ENCODE measurements at places on chromosomes 16 and 17.
A peak's percentile ranks its signal among the peaks of the same experiment; 100 is the strongest.

GRCh38 chr17:7323731-7324437 lies 5.3 kb downstream of the NEURL4 start:
- peak; percentile 44 for DNase-seq

GRCh38 chr16:17831330-17831729 lies 360.6 kb upstream of the XYLT1 start:
- DNase-seq = no peak

- DNase-seq = no peak
These were observed 3.1 kb upstream of the PERCC1 start for GRCh38 chr16:1427473-1428461.

DNA sequence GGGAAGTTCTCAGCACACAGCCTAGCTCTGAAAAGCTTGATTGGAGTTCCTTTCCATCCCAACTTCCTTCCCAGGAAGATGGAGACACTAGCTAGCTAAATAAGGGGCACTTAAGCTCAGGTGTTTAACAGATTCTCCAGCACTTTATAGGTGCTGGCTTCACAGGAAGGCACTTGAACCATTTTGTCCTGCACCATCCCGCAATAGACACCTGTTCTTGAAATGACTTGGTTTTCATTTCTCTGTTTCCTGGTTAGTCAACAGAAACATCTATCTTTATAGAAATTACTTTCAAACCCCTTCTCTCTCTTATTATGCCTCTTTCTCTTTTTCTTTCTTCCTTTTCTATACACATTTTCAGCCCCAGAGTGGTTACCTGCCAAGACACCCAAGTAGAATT lies 409.9 kb upstream of the ZFHX3 start:
- DNase-seq = no peak

DNA sequence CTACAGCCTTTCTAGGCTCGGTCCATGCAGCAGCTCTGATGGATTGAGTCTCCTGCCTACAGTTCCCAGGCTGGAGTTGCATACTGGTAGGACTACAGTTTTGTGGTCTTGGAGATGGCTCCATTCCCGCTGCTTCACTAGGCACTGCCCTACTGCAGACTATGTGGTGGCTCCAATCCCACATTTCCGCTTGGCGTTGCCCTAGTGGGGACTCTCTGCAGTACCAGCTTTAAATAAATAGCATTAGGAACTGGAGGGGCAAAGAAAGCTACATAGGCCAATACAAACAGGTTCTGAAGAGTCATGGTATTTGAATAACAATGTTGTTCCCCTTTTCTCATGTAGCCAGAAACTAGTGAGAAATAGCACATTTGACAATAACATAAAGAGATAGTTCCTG lies 5.4 kb upstream of the GOSR2 start:
- DNase-seq = no peak

DNA sequence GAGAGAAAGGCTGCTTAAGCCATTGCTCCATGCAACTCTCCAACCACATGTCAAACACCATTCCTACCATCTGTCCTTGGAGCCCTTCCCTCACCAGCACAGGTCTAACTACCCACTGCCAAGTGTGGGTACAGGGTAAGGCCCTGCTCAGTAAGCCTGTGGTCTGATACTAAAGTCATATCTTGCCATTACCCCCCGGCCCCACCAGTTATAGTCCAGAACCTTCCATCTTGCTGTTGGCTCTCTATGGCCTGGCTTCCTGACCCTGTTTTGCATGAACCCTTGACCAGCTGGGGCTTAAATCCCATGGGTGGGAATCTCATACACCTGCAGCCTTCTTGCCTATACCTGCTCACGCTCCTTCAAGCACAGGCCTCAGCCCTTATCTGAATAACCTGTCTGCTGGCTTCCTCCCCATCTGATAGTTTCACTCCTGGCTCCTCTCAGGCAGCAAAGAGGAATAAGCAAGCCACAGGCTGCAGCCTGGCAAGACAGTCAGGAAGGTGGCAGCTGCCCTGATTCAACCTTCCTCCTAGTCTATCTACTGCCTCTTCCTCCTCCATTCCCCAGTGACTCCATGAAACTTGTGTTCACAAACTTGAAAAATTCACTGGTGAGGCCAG lies 64.1 kb downstream of the ZFHX3 start:
- no peak for DNase-seq

DNA sequence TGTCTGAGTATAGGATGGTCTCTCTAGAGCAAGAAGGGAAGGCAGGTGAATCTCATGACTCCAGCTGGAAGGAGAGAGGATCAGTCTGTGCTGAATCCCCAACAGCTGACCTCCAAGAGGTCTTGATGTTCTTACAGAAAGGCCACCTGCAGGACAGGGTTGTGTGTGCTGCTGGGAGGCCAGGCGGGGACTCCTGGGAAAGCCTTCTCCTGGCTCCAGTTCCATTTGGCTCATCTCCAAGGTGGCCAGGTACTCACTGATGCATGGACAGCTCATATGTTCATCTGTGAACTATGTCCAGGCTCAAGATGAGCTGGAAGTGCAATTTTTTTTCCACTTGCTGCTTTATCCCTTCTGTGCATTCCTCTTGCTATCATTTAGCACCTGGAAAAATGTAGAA lies 730.2 kb upstream of the RBFOX1 start:
- DNase-seq = no peak

- DNase-seq = no peak
These were observed 136.4 kb downstream of the SPECC1 start for GRCh38 chr17:20145567-20145966.

DNA sequence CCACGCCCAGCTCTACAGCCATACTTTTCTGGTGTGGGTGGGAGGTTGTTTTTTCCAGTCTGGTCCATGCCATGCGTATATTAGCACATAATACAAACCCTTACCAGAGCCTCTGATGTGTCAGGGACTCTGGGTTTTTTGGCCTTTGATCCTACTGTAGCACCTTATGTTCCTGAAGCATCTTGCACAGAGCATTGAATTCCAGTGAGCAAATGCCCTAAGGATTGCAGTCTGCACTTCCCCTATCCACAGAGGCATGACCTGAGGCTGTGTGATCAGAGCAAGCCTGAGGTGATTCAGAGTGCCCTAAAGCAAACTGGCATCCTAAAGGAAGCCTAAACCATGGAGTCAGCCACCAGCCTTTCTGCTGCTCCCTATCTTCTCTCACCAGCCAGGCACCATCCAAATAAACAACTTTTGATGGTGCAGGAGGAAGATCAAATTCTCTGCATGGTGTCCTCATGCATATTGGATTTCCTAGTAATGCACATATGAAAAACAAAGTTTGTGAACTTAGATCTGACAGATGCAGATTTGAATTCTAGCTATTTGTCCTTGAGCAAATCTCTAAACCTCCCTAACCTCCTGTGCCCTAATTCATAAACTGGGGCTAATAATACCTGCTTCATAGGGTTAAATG lies 41.2 kb upstream of the HAS3 start:
- DNase-seq = no peak

All from activated CD4-positive, alpha-beta T cell treated with anti-CD3 and anti-CD28 coated beads for 1 hour (primary cell).